ENCODE measurements at places on chromosomes 1 and 21.
A peak's percentile ranks its signal among the peaks of the same experiment; 100 is the strongest.

DNA sequence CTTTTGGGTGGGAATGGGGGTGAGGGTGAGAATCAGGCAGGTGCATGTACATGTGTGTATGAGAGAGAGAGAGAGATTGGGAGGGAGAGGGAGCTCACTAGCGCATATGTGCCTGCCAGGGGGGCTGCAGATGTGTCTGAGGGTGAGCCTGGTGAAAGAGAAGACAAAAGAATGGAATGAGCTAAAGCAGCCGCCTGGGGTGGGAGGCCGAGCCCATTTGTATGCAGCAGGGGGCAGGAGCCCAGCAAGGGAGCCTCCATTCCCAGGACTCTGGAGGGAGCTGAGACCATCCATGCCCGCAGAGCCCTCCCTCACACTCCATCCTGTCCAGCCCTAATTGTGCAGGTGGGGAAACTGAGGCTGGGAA lies 95.0 kb downstream of the EPHB2 start:
- no peak for DNase-seq

GRCh38 chr1:54934869-54935268 lies 45.6 kb upstream of the TMEM61 start:
- no peak for DNase-seq

DNA sequence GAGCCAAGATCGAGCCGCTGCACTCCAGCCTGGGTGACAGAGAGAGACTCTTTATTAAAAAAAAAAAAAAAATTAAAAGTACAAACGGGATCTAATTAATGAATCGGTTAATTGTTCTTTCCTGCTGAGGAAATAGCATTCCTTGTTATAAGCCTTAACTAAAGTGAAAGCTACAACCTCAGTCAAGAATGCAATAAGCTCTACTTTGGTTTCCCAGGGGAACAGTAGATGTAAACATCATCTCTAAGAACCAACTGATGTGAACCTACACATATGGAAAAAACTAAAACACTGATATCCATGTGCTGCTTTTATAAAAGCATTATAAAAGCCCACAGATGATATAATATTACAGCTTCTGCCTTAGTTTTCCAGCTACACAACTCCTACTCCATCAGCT lies 41.9 kb downstream of the LPGAT1 start:
- DNase-seq, result no peak

GRCh38 chr1:203513585-203514031 lies 19.7 kb downstream of the OPTC start:
- no peak for DNase-seq

GRCh38 chr1:101233495-101233894 lies 3.3 kb upstream of the S1PR1 start:
- no peak for DNase-seq

- DNase-seq, result no peak
Observed at GRCh38 chr1:18363436-18363835, 117.3 kb upstream of the KLHDC7A start.

DNA sequence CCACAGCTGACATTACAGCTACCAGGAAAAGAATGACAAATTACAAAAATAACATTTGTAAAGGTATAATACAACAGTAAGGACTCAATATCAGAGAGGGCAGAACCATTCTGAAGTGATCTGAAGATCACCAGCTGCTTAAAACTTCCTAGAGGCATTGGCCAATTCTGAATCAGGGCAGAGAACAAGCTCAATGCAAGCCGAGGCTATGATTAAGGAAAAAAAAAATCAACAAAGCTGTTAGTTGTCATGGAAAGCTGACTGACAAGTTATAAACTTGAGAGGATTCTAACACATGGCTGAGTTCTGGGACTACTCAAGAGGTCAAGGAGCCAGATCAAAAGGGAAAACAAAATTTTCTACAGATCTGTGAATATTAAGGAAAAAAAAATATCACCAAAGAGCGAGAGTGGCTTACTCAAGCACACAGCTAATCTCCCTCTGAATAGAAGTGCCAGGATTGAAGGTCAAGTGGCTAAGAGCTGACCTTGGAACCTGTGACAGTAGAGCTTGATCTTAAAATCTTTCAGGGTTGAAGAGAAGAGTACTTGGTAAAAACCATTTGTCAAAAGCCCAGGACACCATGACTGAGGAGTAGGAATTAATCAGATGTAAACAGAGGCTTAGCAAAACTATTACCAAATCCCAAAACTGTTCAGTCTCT lies 383.4 kb downstream of the USP25 start:
- DNase-seq, result no peak

GRCh38 chr1:218694636-218695035 lies 349.5 kb downstream of the TGFB2 start:
- no peak for DNase-seq

DNA sequence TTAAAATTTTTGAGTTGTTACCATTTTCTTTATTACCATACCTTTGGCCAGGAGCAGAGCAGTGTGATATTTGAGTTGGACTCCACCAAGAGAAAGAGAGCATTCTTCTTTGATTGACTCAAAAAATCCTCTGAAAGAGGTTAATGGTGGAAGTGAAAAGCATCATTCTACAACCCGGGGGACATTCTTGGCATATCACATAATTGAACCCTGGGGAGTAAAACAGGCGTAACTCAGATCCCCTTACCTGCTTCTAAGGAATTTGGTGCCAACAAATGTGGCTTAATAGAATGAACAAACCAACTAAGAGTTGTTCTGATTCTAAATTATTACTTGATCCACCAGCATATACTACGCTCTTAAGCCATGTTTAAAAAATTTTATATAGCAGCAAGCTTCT lies 351.1 kb upstream of the DEPDC1 start:
- no peak for DNase-seq

DNA sequence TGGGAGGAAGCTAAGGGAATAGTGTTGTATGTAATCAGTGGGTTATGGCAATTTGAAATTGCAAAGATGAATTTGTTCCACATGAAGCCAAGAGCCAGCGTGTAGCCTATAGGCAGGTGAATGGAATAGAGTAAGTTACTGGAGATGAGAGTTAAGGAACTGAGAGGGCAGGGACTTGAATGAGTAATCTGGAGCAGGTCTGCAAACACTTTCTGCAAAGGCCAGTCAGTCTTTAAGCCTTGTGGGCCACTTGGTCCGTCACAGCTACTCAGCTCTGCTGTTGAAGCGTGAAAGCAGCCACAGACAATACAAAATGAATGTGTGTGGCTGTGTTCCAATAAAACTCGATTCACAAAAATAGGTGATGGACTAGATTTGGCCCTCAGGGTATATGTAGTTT lies 29.2 kb downstream of the SZT2 start:
- DNase-seq, result no peak

DNA sequence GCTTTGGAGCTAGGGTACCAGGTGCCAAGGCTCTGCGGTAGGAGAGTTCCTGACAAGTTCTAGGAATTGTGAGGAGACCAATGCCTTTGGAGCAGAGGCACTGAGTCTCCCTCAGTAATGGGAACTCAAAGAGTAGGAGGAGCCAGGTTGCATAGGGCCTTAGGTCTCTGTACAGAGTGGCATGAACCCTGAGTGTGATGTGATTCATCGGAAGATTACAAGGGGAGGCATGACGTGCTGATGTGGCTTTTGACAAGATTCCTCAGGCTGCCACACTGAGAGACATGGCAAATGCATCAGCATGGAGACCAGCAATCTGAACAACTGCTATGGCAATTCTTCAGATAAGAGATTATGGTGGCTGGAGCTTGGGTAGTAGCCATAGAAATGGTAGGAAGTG lies 94.6 kb upstream of the SLC44A3 start:
- no peak for DNase-seq

GRCh38 chr1:29318724-29319123 lies 82.4 kb downstream of the PTPRU start:
- no peak for DNase-seq

- no peak for DNase-seq
Observed at GRCh38 chr1:27353166-27353565, 11.3 kb downstream of the SYTL1 start.

GRCh38 chr1:221276896-221277409 lies 397.7 kb downstream of the HLX start:
- no peak for DNase-seq

DNA sequence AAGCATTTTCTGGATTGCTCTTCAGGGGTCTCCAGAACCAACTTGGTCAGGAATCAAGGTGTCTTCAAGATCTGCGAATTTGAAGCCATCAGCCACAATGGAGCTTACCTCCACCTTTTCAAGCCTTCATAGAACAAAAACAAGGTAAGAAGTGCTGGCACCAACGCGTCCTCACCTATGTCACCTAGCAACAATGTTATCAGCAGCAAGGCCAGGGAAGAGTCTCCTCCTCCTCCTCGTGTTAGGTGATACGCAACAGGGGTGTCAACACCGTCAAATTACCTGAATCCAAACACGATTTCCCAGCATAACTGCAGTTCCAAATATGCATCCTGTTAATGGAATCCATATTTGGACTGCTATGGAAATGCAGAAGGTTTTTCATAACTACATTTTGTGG lies 4.1 kb upstream of the TIAM1 start:
- no peak for DNase-seq

GRCh38 chr1:53111693-53112092 lies 30.7 kb downstream of the SLC1A7 start:
- no peak for DNase-seq

DNA sequence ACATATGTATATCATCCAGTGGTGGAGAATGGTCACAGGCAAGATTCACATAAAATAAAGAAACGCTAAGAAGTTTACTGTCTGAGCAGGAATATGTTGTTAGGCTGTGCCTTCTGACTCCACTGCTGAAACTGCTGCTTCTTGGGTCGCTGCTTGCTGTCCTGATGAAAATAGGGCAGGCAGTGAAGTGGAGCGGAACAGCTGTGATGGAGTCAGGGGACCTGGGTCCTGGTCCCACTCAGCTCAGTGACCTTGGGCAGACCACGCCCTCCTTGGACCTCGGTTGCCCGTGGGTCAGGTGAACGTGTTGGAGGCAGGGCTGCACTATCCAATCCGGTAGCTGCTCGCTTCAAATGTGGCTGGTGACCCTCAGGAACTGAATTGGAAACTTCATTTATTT lies 33.4 kb upstream of the IFFO2 start:
- DNase-seq, result peak; percentile 47

DNA sequence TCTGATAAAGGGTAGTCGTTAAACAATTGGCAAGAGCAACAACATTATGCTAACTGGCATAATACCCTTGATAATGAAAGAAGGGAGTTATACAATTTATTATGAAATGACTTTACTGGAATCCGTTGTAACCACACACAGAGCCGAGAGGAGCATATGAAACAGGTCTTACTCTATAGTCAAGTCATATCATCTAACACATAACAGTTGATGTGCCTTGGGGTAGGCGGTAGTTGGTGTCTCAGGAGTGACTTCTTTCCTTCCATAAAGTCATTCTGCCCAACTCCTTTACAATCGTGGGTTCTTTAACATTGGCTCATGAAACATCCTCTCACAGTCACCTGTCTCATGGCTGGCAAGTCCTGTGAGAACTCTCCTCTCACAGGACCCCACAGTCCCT lies 225.2 kb downstream of the LTN1 start:
- no peak for DNase-seq

DNA sequence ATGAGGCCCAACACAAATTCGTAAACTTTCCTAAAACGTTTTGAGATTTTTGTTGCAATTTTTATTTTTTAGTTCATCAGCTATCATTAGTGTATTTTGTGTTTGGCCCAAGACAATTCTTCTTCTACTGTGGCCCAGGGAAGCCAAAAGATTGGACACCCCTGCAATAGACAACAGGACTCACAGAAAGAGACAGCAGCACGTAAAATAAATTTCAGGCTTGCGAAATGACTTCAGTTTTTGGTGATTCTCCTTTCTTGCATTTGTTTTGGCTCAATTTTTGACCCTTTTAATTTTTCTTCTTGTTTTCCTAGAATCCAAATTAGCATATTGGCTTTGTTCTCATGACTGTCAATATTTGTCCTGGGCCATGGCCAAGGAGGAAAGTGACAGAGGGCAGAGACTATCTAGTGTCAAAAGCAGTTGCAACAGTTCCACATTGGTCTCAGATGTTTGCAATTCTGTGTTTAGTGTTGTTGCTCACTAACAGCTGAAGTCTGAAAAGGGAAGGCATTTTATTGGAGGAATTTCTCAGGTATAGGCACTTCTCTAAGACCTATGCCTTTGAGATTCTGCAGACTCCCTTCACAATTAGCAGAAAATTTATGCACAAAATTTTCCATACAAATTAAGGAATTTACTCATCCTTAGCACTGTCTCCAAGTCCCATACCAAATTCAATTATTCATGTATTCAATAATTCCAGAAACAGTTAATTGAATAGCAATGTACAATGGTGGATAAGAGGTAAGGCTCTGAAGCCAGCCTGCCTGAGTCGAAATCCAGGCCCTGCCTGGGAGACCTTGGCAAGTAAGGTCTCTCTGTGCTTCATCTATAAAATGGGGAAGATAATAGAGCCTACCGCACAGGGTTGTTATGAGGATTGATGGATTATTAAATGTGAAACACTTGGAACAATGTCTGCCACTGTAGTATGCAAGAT lies 160.9 kb upstream of the IVNS1ABP start:
- no peak for DNase-seq

DNA sequence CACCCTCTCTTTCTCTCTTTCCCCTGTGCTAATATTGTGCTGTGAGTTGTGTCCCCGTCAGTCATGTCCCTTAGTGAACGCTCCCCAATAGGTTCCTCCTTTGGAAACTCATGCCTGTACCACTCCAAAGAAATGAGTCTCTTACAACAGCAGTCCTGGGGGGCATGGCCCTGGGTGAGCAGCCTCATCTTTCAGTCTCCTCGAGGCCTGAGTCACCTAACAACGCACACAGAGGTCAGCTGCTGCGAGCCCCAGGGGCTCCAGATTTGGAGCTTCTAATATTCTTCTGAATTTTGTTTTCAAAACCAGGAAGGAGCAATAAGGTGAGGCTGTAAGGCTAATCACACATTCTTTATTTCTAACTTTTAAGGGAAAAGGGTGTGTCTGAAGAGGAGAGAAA lies 30.5 kb upstream of the ZBTB8A start:
- no peak for DNase-seq

- DNase-seq, result no peak
Observed at GRCh38 chr1:160707236-160708064, 4.2 kb downstream of the CD48 start.

GRCh38 chr1:17272646-17273045 lies 23.7 kb downstream of the PADI3 start:
- no peak for DNase-seq

- DNase-seq, result no peak
Observed at GRCh38 chr1:156479093-156480015, 21.2 kb downstream of the MEF2D start.

DNA sequence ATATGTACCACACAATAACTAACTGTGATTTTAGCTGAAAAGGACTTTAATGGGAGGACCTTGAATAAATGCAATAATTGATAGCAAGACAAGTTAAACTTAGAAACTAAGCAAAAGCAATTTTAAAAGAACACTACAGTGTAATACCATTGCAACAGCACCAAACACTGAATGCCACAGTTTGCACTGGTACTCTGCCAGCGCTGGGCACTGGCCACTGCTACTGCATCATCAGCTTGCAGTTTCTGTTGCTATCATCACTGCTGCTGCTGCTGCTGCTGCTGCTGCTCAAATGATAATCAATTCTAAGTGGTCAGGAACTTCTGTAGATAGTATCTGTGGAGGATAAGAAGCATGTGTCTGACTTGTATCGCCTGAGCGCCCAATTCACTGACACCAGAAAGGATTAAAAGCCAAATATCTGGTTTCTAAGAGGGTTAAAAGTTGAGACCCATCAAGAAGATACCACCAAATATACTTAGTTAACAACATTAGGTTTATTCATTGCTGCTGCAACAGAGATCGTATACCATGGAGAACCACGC lies 306.9 kb downstream of the LRRC40 start:
- DNase-seq, result no peak

GRCh38 chr1:56227401-56227800 lies 352.0 kb downstream of the PLPP3 start:
- DNase-seq, result no peak

Measured in breast epithelium (tissue), 4 donors.